ENCODE measurements at places on chromosomes 1 and 21.

DNA sequence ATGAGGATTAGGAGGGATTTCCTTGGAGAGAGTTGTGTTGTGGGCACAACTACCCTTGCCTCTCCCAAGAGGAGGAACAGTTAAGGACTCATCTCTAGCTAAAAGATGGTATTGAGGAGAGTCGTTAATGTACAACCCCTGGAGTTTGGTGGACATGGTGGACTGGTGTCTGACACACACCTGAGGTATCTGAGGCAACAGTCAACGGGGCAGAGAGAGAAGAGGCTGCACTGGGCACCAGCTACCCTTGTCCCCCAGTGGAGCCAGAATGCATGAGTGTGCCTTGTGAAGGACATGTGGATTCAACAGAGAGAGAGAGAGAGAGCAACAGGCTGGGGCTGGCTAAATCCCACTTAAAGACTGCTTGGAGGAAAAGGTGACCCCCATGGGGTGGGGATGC, 13.0 kb downstream of the RAB7B start:
- DNase-seq: no peak

DNA sequence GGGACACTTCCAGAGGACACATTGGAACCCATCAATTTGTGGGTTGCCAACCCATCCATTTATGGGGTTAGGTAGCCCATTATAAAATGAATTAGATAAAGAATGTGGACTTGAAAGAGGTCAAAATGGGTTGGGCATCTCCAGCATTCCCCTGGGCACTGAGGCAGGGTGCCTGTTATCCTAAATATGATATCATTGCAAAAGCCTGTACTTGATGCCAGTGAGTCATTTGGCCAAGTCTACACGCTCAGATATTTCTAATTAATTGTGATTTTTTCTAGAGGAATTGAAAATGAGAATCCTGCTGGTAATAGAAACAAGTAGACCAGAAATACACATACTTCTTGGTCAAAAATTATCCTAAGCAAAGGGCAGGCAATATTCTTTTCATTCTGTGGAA, 21.9 kb upstream of the NBL1 start:
- DNase-seq: no peak

- DNase-seq: no peak
Observed at GRCh38 chr1:30005972-30006619, 717.3 kb downstream of the MATN1 start.

GRCh38 chr1:33382661-33383415, 48.1 kb downstream of the PHC2 start:
- DNase-seq: peak; percentile 94

DNA sequence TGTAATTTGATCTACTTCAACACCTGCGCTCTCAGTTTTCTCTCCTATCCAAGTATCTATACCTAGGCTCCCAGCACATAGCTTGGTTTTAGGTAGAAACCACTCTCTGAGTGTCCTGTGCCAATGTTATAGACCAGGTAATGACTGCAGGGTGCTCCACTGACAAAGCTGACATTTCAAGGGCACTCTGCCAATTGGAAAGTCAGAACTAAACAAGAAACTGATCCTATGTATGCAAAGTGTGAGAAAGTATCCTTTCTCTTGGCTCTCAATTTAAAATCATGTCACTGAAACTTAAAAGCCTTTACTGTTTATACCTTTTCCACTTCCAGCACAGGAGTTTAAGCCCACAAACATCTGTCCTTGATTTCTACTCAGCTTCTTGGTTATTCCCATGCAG, 45.0 kb upstream of the AIM2 start:
- DNase-seq: peak; percentile 32

- DNase-seq: no peak
Observed at GRCh38 chr1:210792250-210793102, 341.5 kb downstream of the KCNH1 start.

DNA sequence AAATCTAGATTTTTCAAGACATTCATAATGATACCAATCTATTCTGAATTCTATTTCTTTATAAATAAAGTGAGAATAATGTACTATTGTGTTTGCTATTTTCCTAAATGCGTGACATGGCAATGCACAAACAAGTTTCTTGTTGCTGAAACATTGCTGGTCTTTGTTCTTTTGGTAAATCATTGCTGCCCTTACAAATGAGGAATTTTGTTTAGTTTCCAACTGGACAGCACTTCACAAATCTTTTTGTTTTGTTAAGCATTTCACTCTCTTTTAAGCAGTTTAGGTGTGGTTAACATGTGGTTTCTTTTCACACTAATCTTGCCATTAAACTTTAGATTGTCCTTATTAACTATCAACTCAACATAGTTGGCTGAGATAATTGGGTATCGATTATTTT, 94.6 kb downstream of the LRRC7 start:
- DNase-seq: no peak

DNA sequence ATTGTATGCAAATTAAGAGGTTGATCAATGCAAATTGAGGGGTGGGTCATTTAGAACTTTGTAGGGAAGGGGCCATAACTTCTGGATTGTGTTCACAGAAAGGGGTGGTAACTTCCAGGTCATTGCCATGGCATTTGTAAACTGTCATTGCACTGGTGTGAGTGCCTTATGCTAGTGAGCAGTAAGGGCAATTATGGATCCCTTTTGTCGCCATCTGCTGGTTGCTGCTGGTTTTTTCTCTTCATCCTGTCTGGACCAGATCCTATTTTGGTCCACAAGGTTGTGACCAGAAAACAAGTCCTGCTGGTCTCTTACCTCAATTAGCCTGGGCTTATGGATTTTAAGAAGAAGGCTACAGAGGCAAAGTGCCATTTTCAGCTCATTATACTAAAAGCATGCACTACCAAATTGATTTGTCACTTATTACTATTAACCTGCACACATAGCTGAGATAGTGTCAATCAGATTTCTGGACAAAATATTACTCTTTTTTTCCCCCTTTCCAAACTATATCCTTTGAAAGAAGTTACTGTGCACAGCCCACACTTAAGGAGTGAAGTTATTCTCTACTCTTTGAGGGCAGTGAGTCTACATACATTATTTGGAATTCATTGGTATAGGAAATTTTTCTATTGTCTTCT, 196.2 kb downstream of the ZC3H11B start:
- peak; percentile 42 for DNase-seq

DNA sequence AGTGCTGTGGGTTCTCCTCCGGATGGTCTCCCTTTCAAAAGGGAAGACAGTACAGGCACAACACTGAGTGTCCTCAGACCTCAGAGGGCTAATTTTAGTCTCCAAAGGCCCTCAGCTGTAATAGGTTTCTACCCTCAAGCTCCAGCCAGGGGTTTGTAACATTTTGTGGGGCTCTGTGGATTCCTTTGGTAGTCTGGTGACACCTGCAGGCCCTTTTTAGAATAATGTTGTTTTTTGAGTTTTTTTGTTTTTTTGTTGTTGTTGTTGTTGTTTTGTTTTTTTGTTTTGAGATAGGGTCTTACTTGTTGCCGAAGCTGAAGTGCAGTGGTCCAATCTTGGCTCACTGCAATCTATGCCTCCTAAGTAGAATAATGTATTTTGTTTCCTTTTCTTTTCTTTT, 15.0 kb upstream of the TMEM201 start:
- peak; percentile 46 for DNase-seq

DNA sequence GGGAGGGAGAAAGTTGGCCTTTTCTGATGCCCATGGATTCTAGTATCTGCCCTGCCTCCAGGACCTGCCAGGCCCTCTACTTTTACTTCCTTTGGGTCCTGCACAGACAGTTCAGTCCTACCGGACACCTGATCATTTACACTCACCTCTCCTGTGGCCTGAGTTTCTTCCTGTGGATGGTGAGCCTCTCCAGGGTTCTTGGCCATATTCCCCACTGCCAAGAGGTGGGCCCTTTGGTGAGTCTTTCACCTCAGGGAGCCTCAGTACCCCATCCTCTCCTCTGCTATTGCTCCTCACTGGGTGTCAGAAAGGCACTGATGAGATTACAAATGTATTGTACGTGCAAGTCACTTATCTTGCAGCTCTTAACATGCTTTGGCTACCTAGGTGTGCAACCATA, 81.4 kb upstream of the ETV3 start:
- DNase-seq: no peak

GRCh38 chr1:50109647-50110075, 941 bp downstream of the ELAVL4 start:
- peak; percentile 41 for DNase-seq

DNA sequence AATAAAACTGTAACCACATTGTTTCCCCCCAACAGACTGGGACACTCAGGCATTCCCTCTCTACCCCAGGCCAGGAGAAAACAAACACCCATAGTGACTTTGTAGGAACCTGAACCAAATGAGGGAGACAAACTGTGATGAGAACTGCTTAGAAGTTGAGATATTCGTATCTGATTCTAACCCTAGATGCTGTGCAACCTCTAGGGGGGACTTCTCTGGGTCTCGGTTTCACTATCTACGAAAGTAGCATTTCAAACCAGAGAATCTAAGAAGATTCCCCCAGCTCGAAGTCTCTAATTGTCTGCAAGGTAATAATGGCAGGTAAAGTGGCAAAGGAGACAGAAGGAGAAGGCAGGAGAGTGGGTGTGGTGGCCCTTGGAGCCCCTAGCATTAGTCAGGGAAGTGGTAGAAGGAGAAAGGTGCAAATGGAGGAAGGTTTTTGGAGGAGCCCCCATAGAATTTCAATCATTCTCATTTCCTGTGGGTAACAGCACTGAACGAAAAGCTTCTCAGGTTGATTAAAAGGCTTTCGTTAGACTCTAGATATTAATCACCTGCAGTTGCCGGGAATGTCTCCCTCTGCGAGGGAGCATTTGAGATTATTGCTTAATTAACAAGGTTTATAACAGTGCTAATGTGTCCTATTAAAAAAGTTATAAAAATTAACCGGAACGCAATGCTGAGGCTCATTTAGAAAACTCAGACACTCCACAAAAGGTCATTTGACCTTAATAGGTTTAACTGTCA, 46.4 kb downstream of the BEND5 start:
- no peak for DNase-seq

- DNase-seq: no peak
Observed at GRCh38 chr1:247296599-247297180, 35.0 kb downstream of the ZNF496 start.

DNA sequence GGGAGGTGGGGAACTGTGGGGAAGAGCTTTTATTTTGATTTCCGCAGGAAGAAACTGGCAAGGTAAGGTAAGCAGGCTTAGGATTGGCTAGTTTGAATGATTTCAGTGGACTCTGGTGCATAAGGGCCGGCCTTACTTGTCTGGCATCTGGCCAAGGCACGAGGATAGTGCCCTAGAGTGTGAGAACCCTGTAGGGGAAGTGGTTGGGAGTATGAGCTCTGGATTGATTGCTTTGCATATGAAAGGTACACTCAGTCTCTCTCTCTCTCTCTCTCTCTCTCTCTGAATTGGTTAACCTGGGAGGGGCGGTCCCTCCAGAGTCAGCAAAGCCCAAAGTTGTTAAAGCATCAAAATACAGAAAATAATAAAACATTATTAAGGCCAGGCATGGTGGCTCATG, 463.0 kb downstream of the SIPA1L2 start:
- no peak for DNase-seq

DNA sequence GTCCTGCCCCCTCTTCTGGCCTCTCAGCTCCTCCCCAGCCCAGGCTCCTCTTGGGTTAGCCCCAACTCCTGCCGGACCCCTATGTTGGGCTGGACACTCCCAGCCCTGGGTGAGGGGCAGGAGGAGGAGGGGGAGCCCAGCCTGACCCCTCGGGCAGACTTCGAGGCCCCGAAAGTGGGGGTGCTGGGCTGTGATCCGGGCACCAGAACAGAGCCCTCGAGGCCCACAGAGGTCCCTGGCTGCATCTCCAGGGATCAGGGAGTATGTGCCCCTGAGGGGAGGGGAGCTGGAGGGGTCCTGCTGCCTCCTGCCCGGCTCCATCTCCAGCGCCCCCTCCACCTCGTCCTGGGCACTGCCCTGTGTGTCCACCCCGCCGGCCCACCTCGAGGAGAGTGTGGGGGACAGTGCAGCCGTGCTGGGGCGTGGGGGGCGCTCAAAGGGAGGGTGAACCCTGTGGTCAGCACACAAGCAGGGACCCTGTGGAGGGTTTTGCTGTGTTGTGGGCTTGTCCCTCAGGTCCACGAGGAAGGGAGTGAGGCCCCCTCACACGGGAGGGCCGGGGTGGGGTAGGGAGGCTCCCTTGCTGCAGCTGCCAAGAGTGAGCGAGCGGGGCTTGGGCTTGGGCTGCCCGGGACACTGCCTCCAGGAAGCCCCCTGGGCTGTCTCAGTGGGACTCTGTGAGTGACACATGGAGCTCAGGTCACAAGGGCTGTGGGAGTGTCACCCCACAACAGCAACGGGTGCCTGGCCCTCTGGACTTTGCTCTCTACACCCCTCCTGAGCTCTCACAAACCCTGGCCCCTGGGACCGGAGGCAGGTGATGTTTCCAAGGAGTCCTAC, 54.4 kb downstream of the COL18A1 start:
- no peak for DNase-seq

GRCh38 chr1:73593364-73593763, 604.6 kb downstream of the LRRIQ3 start:
- peak; percentile 48 for DNase-seq

DNA sequence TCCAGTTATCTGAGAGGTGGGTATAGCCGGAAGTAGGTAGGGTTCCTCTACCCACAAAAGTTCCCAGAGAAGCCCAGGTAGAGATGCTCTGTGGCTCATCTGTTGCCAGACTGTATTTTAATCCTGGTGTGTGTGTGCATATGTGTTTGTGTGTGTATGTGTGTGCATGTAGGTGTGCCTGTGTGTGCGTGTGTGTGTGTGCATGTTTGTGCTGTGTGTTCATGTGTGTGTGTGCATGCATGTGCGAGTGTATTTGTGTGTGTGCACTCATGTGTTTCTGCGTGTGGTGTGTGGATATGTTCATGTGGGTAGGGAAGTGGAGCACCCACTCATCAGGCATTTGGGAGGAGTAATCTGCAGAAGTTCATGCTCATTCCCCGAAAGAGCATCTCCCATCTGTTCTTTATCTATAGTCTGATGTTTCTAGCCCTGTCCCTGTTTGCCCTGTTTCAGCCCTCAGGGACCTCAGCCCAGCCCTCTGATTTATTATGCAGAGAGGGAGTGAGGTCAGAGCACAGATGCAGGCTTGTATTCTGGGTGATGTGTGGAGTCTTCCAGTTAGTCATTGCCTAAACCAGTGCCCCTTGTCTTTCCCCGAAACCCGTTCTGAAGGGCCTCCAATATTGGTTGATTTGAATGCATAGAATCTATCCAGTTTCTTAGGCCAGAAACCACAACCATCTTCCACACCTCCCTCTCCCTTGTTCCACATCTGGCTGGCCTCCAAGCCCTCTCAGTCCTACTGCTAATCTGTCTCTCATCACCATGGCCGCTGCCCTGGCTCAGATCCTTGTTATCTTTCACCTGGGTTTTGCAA, 69.1 kb downstream of the DISC1 start:
- peak; percentile 44 for DNase-seq

- DNase-seq: no peak
Observed at GRCh38 chr1:20709868-20710267, 7.9 kb downstream of the KIF17 start.

GRCh38 chr1:227785094-227785804, 30.2 kb upstream of the PRSS38 start:
- DNase-seq: no peak

- no peak for DNase-seq
Observed at GRCh38 chr21:38244885-38245869, 11.6 kb upstream of the KCNJ15 start.

- peak; percentile 58 for DNase-seq
Observed at GRCh38 chr1:174262349-174263241, 103.3 kb downstream of the RABGAP1L start.
